ENCODE measurements at places on chromosomes 7 and 10.

- DNase-seq: no peak
Observed at GRCh38 chr7:98870121-98870651, 372 bp upstream of the TMEM130 start.

DNA sequence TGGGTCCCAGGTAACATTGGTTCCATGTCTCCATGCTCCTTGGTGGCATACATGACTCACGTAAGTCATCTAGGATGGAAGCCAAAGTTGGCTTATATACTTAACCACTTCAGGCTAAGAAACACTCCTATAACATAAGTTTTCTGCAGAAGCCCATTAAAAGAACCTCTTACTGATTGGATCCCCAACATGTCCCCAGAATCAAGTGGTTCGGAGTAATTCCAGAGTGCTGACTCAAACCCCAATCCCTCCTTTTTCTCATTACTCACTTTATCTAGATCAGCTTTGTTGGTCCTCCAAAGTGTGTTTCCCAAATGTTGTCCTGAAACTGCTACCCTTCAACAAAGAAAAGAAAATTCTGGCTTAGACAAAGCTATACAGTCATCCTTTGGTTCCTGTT, 10.1 kb upstream of the ATOH7 start:
- DNase-seq: peak; percentile 2

DNA sequence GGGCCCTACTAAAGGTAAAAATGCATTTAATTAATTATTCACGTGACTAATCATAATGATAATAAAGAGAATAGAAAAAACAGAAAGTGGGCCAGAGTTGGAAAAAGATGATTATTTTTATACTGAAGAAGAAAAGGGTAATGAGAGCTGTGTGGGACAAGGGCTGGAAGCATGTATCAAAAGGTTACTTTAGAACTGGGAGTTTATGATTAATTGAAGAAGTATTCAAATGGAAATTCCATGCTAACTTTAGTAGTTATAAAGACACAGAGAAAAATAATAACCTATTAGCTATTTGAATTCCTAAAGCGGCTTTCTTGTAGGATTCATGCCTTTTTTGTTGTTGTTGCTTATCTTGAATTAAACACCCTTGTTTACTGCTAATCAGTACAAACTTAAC, 49.9 kb downstream of the MKX start:
- DNase-seq: no peak

DNA sequence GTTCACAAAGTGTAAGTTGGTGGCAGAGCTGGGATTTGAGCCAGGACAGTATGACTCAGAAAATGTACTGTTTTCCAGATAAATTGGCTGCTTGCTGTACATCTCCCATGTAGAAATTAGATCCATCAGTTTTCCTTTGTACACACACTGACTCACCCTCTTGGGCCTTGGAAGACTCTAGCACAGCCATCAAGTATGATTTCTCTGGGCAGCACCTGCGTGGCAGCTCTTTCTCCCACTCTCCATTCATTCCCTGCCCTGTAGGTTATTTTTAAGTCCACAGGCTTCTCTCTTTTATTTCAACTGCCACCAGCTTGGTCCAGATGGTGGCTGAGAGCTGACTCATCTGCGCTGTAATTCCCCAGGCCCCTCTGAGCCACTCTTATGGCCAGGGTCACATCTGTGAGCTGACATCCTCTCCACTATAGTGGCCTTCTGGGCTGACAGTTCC, 28.3 kb upstream of the SDK1 start:
- DNase-seq: peak; percentile 40

GRCh38 chr10:63576501-63576900, 55.3 kb downstream of the REEP3 start:
- no peak for DNase-seq

DNA sequence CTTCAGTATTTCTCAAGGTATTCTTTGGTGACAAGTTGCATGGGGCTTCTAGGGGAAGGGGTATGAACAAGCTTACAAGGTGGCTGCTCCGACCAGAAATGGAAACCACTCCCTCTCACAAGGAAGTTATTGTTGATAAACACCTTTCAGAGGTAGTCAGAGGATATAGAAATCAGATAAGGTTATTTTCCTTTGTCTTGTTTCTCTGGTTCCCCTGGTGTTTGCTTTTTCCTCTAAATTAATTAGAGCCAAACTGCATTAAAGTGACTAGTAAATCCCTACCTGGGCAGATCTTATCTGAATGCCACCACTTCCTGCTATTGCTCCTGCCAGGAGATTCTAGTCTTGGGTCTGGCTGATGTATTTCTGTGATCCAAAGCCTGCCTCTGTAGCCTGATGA, 725.4 kb downstream of the INHBA start:
- no peak for DNase-seq

GRCh38 chr7:4040109-4040928, 641.8 kb upstream of the FOXK1 start:
- no peak for DNase-seq

DNA sequence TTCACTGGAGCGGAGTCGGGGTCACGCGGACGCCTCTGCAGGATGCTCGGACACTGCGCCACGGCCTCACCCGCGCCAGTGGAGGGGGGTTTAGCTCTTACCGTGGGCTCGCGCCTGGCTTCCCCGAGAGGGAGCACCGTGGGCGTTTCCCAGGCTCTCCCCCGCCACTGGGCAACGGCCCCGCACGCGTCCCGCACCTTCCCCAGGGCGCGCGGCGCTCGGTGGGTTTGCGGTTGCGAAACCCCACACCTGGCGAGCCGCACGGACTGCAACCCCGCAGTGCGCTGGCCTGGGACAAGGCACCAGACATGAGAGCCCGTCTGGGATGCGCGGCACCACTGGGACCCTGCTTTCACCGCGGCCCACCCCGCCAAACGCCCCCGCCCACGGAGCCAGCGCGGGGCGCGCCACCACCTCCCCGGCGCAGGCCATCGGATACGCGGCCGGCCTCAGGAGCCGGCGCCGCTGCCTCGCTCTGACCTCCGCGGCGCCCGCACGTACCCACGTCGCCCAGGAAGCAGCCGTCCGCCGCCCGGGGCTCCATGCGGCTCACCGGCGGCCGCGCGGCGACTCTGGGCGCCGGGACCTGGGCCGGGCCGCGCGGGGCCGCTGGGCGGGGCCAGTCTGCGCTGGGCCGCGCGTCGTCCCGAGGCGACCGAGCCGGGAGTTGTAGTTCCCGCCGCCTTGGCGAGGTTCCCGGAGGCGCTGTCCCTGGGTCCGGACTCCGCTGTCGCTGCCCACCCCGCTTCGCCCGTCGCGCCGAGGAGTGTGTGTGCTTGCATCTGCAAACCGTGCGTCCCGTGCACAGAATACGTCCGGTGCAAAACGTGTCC, at the start of gene ASB13:
Gene ASB13, minus strand, starts transcription at position 588 of the 833 bp plus-strand sequence. Its CDS starts 44 bp downstream, at position 544.
- no peak for DNase-seq

- no peak for DNase-seq
Observed at GRCh38 chr7:33534833-33535232, 370.5 kb upstream of the BMPER start.

GRCh38 chr7:17910377-17910776, 29.9 kb downstream of the SNX13 start:
- DNase-seq: no peak

DNA sequence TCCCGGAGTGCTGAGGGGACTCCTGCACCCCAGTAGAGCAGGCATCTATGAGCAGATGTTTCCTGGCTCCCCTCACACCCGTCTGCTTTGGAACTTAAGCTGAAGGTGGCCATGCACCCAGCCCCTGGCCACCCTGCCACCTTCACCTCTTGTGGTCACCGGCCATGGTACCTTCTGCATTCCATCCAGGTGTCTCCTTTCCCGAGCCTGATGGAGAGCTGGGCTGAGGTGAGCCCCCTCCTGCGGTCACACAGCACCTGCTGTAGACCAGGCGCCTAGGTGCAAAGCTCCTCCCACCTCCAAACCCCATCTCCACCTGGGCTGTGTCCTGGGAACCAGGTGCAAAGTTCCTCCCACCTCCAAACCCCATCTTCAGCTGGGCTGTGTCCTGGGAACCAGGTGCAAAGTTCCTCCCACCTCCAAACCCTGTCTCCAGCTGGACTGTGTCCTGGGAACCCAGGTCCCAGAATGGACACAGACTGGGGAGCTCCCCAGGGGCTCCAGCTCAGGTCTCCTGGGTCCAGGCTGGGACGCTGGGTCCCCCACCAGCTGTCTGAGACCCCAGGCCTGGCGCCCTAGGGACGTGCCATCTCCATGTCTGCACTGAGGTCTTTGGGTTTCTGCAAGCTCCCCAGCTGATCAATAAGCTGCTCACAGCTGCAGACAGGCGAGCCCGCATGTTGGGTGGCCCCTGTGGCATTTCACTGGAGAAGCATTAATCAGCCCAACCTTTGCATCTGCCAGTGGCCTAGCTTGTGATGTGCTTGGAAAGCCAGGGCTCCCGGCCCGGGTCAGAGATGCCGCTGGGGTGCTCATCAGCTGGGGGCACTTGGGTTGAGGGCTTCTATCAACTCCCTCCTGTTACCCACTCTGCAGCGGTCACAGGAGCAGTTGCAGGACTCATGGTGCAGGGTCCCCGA, 61.2 kb upstream of the INPP5A start:
- DNase-seq: no peak

GRCh38 chr7:10759120-10759519, 214.6 kb upstream of the PHF14 start:
- DNase-seq: no peak

- no peak for DNase-seq
Observed at GRCh38 chr7:27172823-27173510, 1.2 kb downstream of the HOXA10 start.

DNA sequence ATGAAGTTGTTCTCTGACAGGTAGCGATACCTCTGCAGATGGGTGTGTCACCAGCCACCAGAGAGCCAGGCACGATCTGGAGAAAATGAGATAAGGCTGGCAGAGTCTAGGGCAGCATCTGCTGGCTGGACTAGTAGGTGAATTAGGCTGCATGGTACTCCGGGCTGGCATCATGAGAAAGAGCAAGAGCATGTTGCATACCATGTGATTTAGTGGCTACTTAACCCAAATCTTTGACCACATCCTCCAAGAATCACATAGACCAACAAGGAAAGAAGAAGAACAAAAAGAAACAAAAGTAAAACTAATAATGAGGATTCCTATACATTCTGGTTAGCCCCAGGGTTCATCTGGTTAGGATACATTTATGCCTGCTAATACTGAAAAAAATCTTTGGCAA, 23.4 kb upstream of the FAM170B start:
- no peak for DNase-seq

DNA sequence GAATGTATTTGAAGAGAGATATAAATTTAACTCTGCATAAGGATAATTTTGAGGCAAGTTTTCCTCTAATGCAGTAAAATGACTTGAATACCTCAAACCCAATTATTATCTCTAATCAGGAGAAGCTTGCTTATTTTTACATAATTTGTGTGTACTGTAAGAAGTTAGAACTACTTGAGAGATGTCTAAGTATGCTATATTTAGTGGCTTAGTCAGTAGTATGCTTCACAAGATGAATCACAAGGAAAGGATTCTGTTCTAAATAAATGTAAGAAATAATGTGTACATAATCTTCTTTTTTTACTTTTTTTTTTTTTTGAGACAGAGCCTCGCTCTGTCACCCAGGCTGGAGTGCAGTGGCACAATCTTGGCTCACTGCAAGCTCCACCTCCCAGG, 13.7 kb downstream of the PHTF2 start:
- DNase-seq: peak; percentile 73

- DNase-seq: no peak
Observed at GRCh38 chr7:36487756-36488336, 98.2 kb downstream of the ANLN start.

GRCh38 chr7:84297616-84298015, 103.0 kb upstream of the SEMA3A start:
- no peak for DNase-seq

- DNase-seq: no peak
Observed at GRCh38 chr10:22683140-22683389, 31.3 kb downstream of the PIP4K2A start.

- DNase-seq: no peak
Observed at GRCh38 chr7:27510541-27510940, 152.1 kb downstream of the HIBADH start.

DNA sequence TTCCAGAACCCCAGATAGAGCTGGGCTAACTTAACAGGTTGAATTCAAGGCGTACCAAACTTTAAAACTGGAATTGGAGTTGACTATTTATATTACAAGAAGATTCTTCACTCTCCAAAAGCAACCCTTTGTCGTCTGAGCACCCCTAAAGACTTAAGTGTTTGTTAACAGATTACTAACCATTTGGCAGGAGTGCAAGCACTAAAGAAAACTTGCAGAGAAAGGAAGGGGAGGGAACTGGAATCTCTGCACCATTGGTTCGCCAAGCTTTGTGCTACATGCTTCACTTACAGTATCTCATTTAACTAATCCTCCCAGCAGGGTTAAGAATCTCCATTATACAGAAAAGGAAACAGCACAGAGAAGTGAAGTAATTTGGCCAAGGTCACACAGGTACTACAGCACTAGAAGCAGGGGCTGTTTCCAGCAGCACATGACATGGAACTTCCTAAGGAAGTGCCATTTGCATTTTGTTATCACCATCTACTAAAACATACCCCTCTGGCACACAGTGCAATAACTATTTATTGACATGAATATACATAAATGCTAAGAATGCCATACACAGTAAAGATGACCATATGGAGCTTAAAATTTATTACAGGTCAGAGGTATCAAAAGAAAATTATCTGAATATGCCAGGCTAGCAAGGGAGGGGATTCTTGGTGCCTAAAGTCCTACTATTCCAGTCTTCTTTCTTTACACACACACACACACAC, 201.2 kb downstream of the KCNMA1 start:
- no peak for DNase-seq

DNA sequence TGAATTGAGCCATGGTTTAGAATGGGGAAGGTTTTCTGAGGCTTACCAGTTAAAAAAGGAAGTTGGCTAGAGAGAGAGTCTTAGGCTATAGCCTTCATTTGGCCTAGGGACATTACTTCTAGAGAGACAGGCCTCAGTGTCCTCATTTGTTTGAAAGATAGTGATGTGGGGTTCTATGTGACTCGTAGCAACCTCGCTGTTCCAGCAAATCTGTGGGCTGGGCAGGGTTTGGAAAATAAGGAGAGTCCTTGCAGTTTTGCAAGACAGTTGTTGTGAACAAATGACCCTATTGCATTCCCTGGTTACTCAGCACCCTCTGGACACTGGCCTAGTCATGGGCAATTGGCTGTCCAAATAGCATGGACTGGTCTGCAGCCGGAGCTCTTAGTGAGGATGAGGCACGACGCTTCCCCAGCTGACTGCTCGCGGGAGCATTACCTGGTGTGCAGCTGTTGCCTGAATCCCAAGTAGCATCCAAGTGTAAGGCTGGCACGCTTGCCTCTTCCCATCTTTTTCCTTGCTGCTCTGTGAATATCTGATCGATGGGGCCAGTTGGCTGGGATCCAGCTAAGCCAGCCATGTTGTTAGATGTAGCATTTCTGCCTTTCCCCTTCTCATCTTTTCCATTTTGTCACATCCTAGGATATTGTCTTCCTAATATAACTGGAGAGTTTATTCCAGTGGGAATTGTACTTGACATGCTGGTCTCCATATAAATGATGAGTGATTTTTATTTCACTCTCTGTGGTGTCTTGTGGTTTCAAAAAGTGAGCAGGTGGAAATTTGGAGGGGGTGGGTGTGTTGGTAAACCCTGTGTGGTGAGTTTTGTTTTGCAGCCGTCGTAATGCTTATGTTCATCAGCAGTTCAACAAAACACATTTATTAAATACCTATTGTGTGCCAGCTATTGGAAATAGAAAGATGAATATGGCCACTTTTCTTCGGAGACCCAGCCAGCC, 99.8 kb downstream of the SND1 start:
- no peak for DNase-seq

GRCh38 chr10:116133634-116134033, 139.4 kb downstream of the GFRA1 start:
- no peak for DNase-seq
